ENCODE measurements at places on chromosomes 4 and X.

DNA sequence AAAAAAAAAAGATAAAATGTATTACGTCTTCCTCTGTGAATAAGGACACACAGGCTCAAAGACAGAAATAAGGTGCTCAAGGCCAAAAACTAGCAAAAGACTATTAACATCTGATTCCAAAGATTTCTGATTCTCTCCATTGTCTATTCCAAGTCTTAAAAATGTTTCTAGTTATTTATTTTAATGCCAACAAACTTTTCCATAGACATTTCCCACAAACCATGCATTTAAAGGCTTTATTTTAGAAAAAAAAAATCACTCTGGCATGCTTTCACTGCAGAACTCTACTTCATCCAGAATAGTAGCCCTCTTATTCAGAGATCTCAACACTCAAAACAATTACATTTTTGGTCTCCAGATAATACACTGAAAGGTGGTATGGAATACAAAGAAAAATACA is 545.0 kb upstream of the TENM3 start:
- no peak for DNase-seq

GRCh38 chr4:166064721-166065120 is 191.7 kb downstream of the TLL1 start:
- DNase-seq = no peak

DNA sequence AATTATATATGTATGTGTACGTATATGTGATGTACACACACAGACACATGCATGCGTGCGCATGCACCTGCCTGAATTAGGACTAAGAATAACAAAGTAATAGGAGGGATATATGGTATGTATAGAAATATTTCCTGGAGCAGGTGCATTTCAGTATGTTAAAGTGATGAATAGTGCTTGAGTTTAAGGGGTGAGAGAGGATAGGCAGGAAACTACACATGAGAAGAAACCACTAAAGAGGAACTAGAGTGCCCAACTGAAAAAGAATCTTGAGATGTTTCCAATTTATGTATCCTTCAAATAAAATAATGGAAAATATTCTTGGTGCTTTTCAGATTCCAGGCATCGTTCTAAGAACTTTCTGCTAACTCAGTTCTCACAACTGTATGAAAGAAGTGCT is 52.6 kb upstream of the UNC5C start:
- no peak for DNase-seq

DNA sequence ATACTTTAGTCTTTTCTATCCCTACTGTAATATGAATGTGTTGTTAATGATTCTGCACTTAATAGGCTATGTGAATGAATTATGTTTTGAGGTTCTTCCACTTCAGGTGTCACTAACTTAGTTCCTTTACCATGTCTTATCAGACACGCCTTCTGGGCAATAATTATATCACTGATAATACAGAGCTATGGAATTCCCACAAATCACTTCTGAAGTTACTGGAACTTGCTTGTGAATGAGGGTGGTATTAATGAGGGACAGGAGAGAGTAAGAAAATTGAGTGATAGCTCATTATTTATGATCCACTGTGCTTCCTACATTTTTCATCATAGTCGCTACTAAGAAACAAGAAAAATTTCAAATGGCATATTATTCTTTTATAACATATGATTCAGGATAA is 130.0 kb downstream of the PDLIM5 start:
- no peak for DNase-seq

DNA sequence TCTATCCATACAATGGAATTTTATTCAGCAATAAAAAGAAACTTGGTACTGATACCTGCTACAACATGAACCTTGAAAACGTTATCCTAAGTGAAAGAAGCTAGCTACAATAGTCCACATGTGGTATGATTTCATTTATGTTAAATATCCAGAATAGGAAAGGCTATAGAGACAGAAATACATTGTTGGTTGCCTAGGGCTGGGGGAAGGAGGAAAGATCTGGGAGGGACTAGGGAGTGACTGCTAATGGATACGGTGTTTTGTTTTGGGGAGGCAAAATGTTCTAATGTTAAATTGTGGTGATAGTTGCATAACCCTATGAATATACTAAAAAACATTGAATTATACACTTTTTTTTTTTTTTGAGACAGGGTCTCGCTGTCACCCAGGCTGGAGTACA is 141.1 kb upstream of the ARX start:
- no peak for DNase-seq

- DNase-seq = no peak
Observed at GRCh38 chr4:14902342-14902741, 99.9 kb upstream of the CPEB2 start.

DNA sequence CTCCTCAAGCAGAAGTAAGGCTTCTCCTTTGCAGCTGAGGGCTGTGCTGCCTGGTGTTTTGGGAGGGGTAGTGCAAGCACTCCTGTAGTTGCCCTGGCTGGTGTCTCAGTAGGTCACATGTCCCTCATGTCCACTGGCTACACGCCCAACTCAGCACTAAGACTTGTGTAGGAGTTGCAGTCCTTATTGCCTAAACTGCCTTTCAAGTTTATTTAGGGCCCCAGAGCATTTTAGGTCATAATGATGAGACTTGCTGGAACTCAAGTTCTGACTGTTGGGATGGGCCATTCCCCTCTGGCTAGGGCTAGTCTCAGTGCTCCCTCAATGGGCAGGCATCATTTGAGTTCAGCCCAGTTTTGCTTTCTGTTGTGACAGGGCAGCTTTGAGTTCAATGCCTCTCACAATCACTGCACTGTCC is 44.1 kb downstream of the PPM1K start:
- no peak for DNase-seq

GRCh38 chrX:51697397-51697796 is 12.9 kb upstream of the CENPVL1 start:
- DNase-seq = no peak

DNA sequence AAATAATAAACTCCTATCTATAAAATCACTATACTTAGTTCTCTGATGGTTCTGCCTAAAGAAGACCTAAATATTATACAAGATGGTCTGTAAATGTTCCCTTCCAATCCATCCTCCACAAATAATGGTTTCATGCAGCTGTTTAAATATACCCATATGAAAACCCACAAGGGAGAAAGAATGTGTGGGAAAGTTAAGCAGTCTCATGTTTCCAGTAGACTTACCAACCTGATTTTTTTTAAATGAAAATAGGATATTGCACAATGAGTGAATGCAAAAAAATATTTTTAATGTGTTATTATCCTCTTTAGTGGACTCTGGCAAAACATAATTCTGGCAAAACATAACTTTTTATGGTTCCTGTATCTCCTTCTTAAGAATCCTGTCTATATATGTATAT is 23.3 kb downstream of the CAMK2D start:
- DNase-seq = no peak

DNA sequence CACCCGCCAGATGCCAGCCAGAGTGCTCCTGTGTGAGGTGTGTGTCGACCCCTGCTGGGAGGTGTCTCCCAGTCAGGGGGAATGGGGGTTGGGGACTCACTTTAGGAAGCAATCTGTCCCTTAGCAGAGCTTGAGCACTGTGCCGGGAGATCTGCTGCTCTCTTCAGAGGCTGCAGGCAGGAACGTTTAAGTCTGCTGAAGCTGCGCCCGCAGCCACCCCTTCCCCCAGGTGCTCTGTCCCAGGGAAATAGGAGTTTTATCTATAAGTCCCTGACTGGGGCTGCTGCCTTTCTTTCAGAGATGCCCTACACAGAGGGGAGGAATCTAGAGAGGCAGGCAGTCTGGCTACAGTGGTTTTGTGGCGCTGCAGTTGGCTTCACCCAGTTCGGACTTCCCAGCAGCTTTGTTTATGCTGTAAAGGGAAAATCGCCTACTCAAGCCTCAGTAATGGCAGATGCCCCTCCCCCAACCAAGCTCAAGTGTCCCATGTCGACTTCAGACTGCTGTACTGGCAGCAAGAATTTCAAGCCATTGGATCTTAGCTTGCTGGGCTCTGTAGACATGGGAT is 80.8 kb downstream of the CCSER1 start:
- DNase-seq = no peak

GRCh38 chr4:40990236-40990898 is 224.0 kb downstream of the APBB2 start:
- DNase-seq = no peak

DNA sequence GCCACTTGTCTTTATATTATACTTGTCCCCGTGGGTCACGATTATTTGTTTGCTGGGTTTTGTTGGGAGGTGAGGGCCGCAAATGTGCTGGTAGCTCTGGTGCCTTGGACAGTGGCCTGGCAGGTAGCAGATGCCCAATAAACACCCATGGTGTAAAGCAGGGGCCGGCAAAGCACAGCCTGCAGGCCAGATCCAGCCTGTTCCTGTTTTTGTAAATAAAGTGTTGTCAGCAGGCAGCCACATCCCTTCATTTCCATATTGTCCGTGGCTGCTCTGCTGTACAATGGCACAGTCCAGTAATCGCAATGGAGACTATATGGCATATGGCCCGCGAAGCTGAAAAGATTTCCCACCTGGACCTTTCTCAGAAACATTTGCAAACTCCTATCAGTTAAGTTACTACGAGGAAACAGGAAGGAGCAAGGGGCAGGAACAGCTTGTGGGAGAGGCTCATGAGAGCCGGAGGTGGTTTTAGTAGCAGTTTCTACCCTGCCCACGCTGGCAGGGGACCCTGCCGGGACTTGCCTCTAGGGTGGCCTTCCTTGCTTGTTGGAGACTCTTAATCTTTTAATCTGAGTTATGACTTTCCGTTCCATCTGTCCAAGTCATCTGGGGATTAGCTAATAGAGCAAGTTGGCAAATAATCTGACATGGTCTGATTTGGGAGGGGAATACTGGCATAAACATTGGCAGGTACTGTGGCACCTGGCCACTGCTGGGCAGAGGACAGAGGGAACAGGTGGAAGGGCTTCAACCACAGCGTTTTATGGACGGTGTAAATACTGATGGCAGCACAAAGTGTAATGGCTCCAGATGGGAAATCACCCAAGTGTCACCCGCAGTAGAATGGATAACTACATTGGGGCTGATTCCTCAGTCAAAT is 19.6 kb downstream of the CLCN4 start:
- no peak for DNase-seq

GRCh38 chrX:42752730-42753129 is 25.2 kb downstream of the PPP1R2C start:
- no peak for DNase-seq

GRCh38 chr4:174377613-174378012 is 93.9 kb downstream of the CEP44 start:
- no peak for DNase-seq

DNA sequence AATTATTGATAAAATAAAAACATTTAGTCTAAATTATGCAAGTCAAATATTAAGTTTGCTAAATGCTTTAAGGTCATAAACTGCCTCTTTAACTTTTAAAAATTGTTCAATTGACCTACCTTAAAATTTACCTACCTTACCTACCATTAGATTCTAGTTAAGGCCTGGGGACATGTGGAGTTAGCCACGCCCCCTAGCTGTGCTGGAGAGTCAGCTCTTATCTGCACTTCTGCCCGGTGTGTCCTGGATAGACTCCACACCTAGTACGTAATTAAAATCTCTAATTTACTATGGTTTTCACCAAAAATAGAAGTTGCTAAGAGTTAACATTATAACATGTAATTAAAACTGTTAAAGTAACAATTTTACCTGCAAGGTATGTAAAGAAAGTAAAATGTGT is 22.7 kb downstream of the TENM3 start:
- DNase-seq = no peak

DNA sequence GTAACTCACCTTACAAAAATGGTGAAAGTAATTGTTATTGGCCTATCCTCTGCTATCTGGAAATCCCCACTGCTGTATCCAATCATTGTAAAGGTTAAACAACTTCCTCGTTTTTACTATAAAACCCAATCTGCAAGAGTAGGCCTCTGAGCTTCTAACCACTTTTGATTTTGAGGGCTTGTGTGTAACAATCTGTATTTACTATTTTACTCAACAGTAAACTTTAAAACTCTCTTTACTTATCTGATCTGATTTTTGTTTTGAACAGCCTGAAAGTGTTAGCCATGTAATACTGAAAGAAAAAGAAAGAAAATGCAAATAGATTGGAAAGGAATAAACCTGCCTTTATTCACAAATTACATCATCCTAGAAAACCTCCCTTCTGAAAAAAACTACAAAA is 63.1 kb downstream of the SLC10A7 start:
- DNase-seq = no peak

GRCh38 chr4:108814326-108814725 is 51.5 kb upstream of the ETNPPL start:
- DNase-seq = no peak

DNA sequence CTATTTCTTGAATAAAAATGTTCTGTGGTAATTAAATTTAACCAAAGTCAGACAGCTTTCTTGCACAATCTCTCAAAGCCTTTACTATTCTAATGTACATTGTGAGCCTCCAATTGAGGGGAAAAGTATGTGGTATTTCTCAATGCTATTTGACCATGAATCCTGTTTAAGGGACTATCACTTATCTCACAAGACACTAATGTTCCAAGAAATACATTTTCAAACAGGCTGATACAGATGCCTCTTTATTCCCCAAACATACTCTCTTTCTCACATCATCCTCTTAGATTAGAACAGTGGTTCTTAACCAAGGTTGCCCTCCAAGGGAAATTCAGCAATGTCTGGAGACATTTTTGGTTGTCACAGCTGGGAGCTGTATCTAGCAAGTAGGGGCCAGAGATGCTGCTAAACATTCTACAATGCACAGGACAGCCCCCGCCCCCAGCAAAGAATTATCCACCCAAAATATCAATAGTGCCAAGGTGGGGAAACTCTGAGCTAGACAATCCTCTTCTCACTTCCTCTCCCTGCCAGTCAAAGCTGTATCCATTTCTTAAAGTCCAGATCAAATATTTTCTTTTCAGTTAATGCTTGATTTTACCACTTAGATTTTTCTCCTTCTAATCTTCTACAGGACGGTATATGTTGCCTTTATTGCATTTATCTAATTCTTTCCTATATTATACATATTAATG is 129.2 kb upstream of the TRIM2 start:
- DNase-seq = no peak

DNA sequence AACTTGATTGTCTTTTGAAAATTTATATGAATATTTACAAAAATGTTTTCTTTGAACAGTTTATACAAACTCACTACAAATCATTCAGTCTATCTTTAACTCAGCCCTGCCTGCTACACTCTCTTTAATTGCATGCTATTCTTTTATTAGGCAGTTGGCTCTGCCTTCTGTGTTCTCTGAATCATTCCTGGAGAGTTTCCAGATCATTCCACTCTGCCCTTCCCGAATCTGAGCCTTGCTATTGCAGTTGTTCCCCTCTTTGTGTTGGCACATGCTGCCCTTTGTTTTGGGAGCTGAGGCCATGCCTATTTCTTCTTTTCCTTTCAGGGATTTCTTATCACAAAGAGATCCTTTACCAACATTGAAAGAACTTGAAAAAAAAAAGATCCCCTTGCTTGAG is 8.7 kb upstream of the TECRL start:
- no peak for DNase-seq

GRCh38 chr4:107037199-107037584 is 1.1 kb upstream of the DKK2 start:
- DNase-seq = no peak

GRCh38 chr4:98937986-98938720 is 9.2 kb upstream of the EIF4E start:
- DNase-seq = no peak

GRCh38 chr4:129532573-129532972 is 436.6 kb downstream of the C4orf33 start:
- no peak for DNase-seq

Data from stimulated activated CD8-positive, alpha-beta memory T cell treated with anti-CD3 and anti-CD28 coated beads, Interleukin-4, amount 100 ng/mL, for 24 hours (primary cell).